ENCODE measurements at places on chromosomes 16 and 17.

- no peak for DNase-seq
Measured at GRCh38 chr16:86077243-86077940, 178.4 kb downstream of the IRF8 start.

DNA sequence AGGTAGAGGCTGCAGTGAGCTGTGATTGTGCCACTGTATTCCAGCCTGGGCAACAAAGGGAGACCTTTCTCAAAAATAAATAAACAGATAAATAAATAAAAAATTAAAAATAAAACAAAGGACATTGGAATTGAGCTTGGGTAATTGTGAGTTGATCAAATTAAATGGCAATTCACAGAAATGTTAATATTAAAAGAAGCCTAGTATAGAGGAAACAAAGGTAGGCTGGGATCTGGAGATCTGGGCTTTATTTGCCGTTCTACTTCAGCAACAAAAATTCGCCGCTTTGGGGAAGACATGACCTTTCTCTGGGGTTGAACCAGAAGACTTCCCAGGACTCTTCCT, 332 bp upstream of the VPS25 start:
- no peak for DNase-seq

GRCh38 chr16:66220702-66221101, 145.8 kb upstream of the CDH5 start:
- no peak for DNase-seq

- DNase-seq, result no peak
Measured at GRCh38 chr17:75806822-75807500, 22.4 kb downstream of the UNK start.

GRCh38 chr17:14209215-14209614, 27.4 kb downstream of the CDRT15 start:
- DNase-seq, result no peak

- DNase-seq, result peak; percentile 21
Measured at GRCh38 chr16:65534121-65534528, 412.3 kb upstream of the CDH11 start.

GRCh38 chr17:41518789-41519449, at the start of gene KRT15:
Gene KRT15, minus strand, starts transcription at chr17:41518890. Its CDS starts 63 bp downstream, at chr17:41518827.
- DNase-seq, result no peak

DNA sequence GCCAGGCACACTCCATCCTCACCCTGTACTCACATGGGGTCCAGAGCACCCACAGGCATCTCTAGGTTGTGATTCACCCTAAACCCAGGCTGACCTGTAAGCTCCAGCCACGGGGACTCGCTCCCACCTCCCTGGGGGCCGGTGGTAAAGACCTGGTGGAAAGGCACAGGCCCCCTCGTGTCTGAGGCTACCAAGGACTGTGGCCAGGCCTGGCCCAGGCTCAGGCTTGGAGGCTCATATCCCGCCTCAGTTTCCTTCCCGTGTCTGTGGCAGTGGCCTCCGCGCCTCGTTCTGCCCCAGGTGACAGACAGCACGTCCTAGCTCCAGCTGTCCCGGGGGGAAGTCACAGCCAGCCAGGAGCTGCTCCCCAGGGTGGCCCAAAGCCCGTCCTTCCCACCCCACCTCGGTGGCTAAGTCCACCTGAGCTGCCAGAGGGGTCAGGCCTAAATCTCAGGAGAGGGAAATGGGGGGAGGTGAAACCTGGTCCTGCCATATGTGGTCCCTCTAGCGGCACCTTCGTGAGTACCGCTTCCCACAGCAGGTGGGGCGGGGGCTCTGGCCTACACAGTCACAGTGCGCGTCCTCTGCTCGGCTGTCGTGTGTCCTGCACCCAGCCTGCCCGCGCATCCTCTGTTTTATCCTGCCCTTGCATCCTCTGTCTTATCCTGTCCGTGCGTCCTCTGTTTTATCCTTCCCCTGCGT, 12.6 kb downstream of the CDH15 start:
- DNase-seq, result no peak

- no peak for DNase-seq
Measured at GRCh38 chr17:27733773-27734172, 66.6 kb downstream of the NOS2 start.

DNA sequence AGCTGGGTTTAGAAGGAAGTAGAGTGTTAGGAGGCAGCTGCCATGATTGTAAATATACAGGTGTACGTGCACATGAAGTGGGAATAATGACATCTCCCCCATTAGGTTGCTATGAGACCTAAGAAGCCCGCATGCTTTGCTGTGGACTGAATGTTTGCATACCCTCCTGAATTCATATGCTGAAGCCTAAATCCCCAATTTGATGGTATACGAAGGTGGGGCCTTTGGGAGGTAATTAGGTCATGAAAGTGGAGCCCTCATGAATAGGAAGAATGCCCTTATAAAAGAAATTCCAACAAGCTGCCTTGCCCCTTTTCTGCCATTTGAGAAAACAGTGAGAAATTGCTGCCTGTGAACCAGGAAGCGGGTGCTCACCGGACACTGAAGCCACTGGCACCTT, 44.0 kb downstream of the CCDC182 start:
- DNase-seq, result no peak

GRCh38 chr17:3978421-3979289, 14.4 kb upstream of the ATP2A3 start:
- no peak for DNase-seq

- DNase-seq, result no peak
Measured at GRCh38 chr16:51487880-51488279, 336.8 kb upstream of the SALL1 start.

All from AG20443 (cell line).